ENCODE measurements at places on chromosomes 1 and 21.

- no peak for DNase-seq
Observed at GRCh38 chr1:228141226-228142044, 1.4 kb downstream of the GUK1 start.

DNA sequence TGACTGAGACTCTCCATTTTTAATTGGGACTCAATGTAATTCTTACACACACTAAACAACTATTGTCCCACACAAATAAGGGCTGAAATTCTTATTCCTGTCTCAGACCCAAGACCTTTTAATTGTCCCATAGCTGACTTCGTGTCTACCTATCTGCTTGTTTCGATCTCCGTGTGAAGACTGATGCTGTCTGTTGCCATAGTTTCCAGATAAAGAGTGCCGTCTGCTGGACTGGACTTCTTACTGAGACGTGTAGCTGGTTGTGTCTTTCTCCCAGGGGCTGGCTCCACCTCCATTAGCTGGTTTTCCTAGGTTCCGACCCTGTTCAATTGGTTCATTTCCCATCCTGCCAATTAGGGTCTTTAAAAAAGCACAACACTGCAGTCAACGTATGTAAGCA, 235.3 kb upstream of the PLXNA2 start:
- DNase-seq: no peak

DNA sequence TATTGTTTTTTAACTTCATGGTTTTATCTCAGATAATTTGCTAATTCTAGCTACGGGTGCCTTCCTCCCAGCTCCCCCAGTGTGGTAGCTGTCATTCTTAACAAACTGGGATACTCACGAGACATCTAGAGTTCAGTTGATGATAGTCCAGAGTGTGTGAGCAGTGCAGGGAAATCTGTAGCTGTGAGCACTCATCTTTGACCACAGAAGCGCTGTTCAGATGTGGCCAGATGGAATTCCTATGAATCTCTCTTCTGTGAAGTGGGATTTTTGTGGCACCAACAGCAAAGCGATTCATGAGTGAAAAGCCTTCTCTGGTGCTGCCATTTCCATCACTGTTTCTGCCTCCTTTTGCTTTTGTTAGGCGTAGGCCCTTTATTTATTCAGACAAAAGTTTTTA, 125.1 kb downstream of the NFIA start:
- DNase-seq: no peak

- no peak for DNase-seq
Observed at GRCh38 chr1:11533790-11534787, 55.1 kb downstream of the DISP3 start.

DNA sequence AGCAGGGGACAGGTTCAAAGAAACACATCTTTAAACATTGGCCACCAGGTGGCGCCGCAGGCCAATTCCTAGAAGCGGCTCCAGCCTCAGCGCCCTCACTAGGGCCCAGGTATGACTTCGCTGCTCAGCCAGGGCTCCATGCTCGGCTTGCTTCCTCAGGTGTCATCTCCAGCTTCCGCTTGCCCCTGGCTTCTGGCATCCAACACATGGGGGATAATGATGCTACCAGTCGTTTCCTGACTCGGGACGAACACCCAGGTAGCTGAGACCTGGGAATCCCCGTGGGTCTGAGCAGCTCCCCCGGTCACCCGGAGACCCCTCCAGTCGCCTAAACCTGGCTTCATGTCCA, 8.5 kb upstream of the MEX3A start:
- DNase-seq: peak; percentile 86

GRCh38 chr1:53172426-53173128, 24.0 kb upstream of the CPT2 start:
- peak; percentile 15 for DNase-seq

DNA sequence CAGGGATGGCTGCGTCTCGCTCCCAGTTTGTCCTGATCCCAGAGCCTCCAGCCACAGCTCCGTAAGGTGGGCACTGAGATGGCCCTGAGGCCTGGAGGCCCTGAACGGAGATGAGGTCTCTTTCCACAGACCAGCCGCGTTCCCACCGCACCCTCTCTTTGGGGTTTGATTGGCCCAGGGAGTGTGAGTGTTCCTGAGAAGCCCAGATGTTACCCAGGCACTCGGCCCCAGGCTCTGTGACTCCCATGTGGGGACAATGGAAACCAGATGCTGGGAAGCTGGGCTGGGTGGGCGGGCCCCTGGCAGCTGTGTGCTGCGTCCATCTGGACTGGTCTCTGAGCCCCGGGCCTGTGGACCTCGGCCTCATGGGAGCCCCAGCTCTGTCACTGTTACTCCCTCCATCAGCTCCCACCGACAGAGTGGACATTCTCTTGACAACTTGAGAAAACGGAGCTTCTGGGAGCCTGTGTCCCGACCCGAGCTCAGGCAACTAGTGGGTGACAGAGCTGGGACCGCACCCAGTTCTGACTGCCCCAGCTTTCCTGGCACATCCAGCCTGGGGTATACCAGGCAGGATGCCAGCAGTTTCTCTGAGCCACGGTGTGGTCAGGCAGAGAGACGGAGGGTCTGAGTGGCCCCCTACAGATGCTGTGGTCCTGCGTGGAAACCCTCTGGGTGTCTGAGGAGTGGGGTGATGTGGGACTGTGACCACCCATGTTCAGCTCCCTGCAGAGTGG, 9.8 kb upstream of the COL6A1 start:
- DNase-seq: no peak

DNA sequence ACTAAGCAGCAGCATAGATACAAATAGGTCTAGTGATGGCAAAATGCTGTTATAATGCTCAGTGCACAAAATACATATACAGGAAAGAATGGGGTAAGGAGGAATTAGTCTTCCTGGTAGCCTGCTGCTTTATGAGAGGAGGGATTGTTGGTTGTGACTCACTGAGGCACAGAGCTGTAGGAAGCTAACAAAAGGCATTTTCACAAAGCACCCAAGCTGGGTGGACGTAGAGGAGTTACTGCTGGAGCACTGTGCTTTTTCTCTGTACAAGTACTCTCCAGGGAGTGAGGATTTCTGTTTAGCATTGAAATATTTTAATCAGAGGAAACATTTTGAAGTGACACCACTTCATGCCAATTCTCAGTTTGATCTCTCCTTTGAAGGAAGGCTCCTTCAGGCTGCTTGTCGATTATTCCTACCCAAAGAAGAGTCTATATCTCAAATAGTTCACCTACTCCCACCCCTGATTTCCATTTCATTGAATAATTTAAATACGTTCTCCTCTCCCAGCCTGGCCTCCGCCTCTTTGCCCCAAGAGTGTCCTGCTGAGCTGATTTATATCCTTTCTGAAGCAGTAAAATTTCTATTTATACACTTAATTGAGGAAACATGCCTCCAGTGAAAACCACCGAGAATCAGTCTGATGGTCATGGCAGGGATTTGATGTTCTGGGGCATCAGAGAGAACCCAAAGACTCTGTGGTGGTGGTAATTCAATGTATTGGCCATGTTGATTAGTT, 271.9 kb downstream of the HHAT start:
- DNase-seq: no peak

DNA sequence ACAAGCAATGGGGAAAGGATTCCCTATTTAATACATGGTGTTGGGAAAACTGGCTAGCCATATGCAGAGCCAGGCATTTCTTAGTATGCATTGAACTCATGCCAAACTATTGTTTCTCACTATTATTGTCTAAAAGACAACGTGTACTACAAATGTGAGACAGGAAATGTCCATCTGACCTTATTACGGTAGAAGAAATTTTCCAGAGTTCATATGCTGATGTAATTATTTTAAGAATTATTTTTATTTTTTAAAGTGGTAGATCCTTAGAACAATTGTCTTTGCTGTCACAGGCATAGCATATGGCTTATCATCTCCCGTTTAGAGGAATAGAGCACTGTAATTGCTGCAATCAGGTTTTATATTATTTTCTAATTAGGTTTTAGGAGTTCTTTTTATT, 75.2 kb upstream of the S1PR1 start:
- DNase-seq: no peak

DNA sequence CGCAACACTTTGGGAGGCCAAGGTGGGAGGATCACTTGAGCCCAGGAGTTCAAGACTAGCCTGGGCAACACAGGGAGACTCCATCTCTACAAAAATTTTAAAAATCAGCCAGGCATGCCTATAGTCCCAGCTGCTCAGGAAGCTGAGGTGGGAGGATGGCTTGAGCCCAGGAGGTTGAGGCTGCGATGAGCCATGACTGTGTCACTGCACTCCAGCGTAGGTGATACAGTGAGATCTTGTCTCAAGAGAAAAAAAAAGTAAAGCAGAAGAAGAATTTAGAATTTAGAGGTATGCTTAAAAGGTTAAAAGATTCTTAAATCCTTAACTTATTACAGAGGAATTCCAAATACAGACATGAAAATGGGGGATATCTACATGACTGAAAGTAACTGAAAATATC, 79.5 kb downstream of the SMYD3 start:
- DNase-seq: no peak

- DNase-seq: no peak
Observed at GRCh38 chr1:248890549-248891498, 15.2 kb upstream of the PGBD2 start.

DNA sequence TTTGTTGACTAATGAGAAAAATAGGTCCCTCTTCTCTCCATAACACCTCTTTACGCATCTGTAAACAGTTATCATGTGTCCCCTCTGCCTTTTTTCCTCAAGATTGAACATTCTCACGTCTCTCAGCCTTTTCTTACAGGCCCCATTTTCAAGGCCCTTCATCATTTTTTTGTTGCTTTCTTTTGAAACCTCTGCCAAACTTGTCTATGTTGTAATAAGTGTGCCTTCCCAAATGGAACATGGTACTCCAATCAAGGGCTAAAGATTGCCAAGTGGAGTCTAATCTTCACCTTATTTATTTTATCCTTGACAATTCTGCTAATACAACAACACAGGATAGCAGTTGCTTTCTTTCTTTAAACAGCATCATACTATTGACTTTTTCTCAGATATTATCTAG, 280.3 kb downstream of the USH2A start:
- no peak for DNase-seq

DNA sequence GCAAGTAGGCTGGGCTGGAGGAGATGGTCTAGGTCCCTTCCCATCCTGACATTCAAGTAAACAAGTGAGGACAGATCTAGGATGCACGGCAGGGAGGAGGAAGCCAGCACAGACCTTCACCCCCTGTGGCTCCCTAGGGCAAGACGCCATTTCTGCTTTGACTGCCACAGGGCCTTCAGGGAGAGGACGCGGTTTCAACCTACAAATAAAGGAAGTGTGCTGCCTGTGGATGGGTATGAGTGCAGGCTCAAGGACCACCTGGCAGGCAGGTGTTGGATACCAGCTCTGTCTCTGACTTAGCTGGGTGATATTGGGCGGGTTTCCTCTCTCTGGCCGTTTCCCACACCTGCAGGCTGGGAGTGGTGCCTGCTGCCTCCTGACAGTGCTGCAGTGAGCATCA, 16.2 kb downstream of the SLC2A1 start:
- DNase-seq: no peak

- DNase-seq: no peak
Observed at GRCh38 chr21:27498025-27498424, 531.1 kb upstream of the ADAMTS5 start.

- DNase-seq: peak; percentile 24
Observed at GRCh38 chr1:29259802-29260441, 23.6 kb downstream of the PTPRU start.

DNA sequence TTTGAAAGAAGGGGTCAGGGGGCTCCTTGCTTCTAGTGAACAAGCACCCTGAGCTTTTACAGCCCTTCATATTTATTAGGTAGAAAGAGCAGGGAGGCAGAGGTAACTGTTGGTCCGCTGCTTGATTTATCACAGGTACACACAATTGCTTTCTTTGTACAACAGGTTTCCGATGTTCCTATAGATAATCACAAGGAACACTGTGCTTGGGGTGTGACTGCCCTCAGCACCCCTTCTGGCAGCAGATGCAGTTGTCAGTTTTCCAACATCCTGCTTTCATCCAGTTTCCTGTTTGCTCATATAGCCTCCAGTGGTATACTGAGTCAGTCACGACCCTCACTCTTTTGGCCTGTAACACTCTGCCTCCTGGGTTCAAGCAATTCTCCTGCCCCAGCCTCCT, 40.6 kb downstream of the SCP2 start:
- DNase-seq: no peak

GRCh38 chr1:26788836-26789611, 1.3 kb downstream of the PIGV start:
- peak; percentile 88 for DNase-seq

- DNase-seq: no peak
Observed at GRCh38 chr21:30434033-30434631, 4.1 kb downstream of the KRTAP13-4 start.

DNA sequence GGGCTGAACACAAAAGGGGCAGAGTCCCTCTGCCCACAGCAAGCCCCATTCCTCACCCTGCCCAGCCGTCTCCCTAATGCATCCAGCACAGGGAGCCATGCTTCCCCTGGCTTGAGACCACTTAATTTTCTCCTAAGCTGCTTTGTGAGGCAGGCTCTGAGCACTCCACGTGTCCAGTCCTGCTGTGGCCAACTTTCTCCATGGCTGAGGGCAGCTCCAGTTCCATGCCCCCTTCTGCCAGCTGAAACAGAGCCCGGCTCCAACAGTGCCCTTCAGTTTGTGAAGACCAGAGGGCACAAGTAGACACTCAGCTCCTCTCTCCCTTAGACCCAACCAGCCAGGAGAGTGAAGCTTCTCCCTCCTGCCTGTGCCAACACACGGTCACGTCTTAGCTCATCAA, 33.8 kb downstream of the PLEKHA6 start:
- no peak for DNase-seq

DNA sequence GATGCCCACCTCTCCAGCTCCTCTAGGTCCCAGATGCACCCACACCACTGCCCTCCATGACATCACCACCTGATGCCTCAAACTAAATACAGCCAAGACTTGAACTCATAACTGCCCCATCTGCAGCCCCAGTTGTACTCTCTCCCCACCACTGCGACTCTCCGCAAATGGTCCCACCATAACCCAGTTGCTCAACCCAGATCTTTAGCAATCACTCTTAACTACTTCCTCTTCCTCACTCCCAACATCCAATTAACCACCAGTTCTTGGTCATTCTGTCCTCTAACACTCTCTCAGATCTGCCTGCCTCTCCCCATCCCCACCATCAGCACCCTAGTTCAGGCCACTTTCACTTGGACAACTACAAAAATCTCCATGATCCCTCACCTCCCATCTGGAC, 36.8 kb upstream of the PLA2G2C start:
- no peak for DNase-seq

GRCh38 chr21:27841084-27841672, 874.3 kb upstream of the ADAMTS5 start:
- no peak for DNase-seq

Data from CD4-positive, alpha-beta T cell treated with Interferon alpha-2 for 1 hour (primary cell).